ENCODE measurements at places on chromosomes 2 and 18.
A peak's percentile ranks its signal among the peaks of the same experiment; 100 is the strongest.

GRCh38 chr2:168561991-168562390 is 105.9 kb downstream of the CERS6 start:
- no peak for DNase-seq

GRCh38 chr2:118059919-118060478 is 28.3 kb upstream of the INSIG2 start:
- DNase-seq, result peak; percentile 72

GRCh38 chr2:239763433-239764097 is 261.6 kb downstream of the NDUFA10 start:
- DNase-seq, result no peak

GRCh38 chr2:73107211-73107926 is 5.4 kb downstream of the RAB11FIP5 start:
- DNase-seq, result no peak

GRCh38 chr18:48195787-48196186 is 213.4 kb downstream of the ZBTB7C start:
- no peak for DNase-seq

DNA sequence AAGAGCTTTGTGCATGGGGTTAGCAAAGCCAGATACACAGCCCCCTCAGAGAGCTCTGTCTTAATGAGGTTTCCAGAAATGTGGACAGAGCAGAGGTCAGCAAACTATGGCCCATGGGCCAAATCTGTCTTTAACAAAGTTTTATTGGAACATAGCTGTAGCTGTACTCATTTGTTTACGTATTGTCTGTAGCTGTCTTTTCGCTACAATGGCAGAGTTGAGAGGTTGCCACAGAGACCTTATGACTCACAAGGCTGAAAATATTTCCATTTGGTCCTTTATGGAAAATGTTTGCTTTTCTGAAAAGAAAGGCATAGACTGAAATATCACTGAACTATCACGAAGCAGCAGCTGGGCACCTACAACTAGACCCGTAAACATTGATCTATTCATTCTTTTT is 841.8 kb downstream of the SLC4A3 start:
- no peak for DNase-seq

DNA sequence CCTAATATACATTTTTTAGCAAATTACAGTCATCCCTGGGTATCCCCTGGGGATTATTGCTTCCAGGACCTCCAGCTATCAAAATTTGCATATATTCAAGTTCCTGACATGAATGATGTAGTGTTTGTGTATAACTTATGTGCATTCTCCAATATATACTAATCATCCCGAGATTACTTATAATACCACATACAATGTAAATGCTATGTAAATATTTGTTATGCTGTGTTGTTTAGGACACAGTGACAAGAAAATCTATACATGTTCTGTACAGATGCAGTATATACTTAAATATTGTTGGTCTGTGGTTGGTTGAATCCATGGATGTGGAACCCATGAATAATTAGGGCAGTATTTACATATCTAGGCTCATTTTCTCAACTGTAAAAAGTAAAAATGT is 1060.3 kb downstream of the DSC3 start:
- DNase-seq, result no peak

DNA sequence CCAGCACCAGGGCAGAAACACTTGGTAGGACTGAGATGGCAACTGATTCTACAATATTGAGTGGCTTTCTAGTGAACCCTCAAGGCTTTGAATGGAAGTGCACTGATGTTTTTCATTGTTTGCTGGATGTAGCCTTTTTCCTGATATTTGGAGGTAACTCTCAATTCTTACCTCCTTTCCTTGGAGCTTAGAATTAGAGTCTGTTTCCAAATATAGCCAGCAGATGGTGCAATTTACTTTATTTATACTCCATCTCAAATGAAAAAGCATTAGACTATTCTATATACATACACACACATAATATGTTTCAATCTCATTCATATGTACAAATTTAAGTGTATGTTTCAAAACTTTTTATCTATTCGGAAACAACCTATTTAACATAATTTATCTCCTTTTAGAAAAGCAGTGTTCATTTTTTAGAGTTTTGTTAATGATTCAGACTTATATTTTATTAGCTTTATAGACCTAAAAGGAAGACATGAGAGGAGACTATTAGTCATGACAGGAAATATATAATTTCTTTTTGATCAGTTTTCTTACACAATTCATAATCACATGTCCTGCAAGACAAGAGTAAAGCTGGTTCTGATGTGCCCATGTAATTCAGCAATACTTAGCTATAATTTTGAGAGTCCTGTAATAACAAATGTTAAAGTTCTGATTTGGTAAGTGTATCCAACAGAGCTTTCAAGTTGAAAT is 124.8 kb downstream of the NUP35 start:
- no peak for DNase-seq

- DNase-seq, result peak; percentile 96
Observed at GRCh38 chr2:42961385-42961811, 169.0 kb upstream of the HAAO start.
